ENCODE measurements at places on chromosomes 1 and 21.

DNA sequence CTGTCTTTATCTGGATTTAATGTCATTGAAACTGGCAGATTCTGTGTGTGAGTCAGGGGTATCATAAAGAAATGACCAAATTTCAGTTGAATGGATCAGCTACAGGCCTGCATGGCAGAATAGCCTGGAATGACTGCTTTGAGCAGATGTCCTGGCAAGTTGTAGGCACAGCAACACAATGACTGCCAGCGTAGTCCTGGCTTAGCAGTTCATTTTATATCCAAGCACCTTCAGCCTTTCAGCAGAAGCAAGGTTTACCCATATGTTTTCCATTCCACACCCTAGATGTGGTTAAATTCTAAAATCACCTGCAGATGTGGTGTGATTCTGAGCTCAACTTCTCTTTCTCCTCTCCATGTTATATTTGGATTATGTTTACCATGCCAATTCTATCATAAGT, 22.3 kb upstream of the PTGFR start:
- DNase-seq = no peak

- DNase-seq = no peak
These were observed 552.3 kb downstream of the NUF2 start for GRCh38 chr1:163874070-163874469.

DNA sequence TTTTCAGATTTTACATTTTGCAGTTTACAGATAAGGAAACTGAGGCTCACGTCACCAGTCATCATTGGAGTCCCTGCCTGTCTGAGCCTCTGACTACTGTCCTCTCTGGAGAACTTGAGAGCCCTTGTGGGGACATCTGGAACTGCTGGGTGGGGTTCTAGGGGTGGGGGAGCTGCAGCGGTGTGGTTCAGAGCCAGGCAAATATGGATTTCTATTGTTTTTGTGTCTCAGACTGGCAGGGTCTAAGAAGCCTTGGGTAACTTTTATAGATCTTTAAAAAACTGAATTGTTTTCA, 46.9 kb downstream of the IER5 start:
- DNase-seq = no peak

GRCh38 chr1:108082001-108082400, 117.0 kb upstream of the VAV3 start:
- DNase-seq = no peak

DNA sequence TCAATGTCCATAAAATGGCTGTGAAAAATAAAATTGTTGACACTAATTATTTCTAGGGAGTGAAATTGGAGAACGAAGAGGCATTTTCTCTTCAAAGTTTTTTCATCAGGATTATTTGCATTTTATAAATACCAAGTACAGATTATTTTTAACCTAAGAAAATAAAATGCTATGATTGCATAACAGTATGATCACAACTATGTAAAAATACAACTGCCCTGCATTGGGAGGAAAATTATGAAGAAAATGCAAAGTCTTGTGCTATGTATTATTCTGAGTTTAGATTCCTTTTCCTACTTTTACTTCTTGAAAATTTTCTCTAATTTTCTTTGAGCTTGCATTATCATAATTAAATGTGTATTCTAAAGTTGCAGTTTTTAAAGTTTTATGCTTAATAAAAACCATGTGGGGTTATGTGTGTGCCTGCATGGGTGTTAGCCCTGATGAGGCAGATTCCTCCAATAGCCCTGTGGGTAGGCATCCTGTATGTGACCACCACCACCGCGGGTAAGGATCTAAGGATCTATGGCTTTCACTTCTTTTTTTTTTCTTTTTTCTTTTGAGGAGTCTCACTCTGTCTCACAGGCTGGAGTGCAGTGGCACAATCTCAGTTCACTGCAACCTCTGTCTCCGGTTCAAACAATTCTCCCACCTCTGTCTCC, 24.7 kb downstream of the STX6 start:
- no peak for DNase-seq

DNA sequence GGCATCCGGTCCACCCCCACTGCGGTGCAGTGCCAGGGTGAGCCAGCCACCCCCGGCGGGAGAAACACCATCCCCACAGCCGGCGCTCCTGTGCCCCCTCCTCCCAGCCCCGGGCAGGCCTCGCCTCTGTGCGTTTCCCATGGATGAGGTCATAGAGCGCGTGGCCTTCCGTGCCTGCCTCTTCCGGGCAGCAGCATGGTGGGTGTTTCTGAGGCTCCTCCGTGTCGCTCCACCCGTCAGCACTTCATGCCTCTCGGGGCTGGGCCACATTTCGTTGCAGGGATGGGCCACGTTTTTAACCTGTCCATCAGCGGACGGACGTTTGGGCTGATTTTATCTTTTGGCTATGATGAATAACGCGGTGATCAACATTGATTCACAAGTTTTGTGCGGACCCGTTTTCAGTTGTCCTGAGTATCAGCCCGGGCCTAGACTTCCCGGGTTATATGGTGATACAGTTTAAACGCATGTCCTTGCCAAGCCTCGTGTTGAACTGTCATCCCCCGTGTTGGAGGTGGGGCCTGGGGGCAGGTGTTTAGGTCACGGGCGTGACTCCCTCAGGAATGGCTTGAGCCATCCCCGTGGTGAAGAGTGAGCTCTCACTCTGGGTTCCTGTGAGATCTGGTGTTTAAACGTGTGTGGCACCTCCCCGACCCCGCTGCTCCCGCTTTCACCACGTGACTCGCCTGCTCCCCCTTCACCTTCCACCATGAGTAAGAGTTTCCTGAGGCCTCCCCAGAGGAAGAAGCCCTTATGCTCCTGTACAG, 64.8 kb downstream of the SLX9 start:
- DNase-seq = no peak

DNA sequence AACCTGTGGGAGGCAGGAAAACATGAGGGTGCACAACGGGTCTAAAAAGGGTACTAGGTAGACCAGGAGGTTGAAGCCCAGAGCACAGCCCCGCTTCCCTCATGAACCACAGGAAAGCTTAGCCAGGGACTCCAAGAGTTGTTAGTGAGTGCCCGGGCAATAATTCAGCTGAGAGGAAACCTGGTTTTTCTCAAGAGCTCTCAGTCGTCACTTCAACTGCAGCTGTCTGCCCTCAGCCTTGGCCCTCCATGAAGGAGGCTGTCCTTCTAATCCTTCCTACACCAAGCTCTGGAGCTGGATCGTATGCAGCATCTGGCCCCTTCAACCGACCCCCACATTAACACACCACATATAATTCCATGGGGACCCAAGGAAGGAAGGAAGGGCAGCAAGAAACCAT, 77.0 kb upstream of the BACE2 start:
- no peak for DNase-seq

DNA sequence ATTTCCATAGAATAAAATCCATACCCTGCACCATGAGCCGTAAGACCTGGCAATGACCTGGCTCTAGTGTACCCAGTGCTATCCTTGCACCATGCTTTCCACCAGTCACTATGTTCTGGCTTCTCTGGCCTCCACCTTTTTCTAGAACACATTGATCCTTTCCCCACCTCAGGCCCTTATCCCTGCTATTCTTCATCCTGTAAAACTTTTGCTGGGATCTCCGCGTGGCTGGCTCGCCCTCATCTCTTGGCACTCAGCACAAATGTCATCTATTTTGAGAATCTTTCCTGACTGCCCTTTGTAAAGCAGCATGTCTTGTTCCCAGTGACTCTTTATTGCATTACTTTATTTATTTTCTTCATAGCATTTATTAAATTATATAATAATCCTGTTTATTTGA, 169.8 kb upstream of the B3GALT2 start:
- no peak for DNase-seq

DNA sequence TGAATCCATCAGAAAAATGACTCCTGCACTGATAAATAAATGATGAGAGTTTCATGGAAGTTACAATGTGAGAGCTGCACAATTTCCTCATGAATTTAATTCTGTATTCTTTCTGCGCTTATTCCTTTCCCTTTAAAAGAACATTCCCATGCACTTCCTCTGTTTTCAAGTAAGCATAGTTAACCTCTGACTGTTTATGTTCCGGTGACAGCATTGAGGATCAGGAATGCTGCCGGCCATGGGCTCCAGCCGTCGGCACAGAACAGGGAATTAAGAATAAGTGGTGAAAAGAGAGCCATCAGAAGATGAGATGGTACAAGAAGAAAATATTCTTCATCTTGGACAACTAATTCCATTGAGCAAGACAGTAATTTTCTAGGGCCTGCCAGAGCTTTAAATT, 65.3 kb downstream of the SUSD4 start:
- DNase-seq = no peak

GRCh38 chr1:42173155-42173933, 8.8 kb upstream of the GUCA2A start:
- no peak for DNase-seq

DNA sequence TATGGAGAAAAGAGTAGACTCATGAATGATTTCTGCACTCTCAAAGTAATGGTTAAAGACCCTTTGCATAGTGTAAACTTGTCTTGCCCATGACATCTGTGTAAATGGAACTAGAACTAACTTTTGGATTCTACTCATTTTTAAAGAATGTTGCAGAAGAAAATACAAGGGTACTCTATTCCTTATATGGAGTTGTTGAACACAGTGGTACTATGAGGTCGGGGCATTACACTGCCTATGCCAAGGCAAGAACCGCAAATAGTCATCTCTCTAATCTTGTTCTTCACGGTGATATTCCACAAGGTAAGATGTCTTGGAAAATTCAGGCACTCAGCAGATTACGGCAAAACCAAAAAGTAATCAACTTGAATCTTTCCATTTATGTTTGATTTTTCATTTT, 19.8 kb downstream of the CCT8 start:
- no peak for DNase-seq

DNA sequence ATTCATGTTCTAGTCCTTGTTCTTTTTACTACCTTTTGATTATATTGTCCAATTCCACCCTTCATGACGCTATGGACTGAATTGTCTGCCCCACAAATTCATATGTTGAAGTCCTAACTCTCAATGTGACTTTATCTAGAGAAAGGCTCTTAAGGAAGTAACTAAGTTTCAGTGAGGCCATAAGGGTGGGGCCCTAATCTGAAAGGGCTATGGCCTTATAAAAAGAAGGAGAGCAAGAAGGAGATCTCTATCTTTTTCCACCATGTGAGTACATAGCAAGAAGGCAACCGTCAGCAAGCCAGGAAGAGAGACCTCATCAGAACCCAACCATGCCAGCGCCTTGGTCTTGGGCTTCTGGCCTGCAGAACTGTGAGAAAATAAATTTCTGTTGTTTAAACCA, 95.9 kb downstream of the HIVEP3 start:
- no peak for DNase-seq

DNA sequence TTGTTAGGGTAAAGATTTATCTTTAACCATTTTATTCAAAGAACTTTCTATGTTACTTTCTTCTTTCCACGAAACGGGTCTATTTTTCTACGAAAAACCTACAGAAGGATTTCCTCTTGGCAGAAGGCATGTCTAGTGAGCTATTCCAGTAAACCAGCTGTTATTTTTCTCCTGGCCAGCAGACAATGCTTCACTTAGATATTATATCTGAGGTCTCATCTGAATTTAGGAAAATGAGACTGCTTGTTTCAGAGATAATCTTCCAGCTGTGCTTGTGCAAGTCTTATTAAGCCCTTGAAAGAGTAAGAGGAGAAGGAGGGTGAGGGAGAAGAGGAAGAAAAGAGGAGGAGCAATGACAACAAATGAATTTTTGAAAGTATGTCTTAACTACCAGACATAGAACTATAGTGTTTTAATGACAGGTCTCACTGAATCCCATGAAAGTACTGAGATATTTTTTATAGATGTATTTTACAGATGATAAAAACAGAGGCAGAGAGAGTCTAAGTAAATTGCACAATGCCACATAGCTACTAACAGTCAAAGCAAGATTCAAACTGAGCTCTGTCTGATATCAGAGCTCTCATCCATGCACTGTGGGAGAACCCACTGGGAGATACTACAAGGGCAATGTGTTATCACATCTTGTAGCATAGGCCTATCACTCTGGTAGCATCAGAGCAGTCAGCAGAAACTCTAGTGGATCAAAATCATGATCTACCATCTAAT, 54.6 kb upstream of the SAMSN1 start:
- no peak for DNase-seq

DNA sequence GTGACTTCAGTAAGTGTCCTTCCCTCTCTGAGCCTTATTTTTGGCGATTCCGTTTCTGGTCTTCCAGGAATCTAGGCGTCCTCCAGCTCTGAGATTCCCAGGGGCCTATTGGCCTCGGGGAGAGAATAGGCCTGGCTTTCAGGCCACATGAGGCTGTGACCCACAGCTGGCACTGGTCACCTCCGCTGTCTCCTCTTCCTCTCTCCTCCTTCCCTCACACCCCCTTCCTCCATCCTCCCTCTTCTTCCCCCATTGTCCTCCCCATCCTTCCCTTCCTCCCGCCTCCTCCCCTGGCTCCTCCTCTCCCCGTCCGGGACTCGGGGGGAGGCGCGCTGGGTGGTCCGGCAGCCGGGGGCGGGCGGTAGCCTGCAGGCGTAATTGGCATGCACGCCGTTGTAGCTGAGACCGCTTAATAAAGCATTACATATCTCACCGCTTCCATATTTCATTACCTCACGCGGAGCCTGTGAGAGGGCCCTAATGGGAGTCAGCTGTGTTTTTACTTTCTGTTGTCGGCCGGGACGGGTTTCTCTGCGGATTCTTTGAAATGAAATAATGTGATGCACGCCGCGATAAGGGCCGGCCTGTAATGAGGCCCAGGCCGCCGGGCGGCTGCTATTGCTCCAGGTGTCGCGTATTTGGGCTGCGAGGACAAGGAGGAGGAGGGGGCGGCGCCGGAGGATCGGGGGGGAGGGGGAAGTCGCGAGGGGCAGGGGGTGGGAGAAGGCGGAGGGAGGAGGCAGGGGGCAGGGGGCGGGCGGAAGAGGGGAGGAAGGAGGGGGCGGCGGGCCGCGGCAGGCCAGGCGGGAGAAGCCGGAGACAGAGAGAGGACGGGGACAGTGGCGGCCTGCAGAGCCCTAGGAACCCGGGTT, 95.3 kb downstream of the FOXD2 start:
- DNase-seq = peak; percentile 56

GRCh38 chr1:203090421-203091198, 4.8 kb upstream of the MYOG start:
- DNase-seq = no peak

GRCh38 chr1:107782217-107782845, 182.6 kb downstream of the VAV3 start:
- DNase-seq = peak; percentile 30

GRCh38 chr1:111886741-111887140, 102.7 kb downstream of the KCND3 start:
- no peak for DNase-seq
